Cerebellar nuclear complex (tissue), 1 donor: ENCODE measurements at places on chromosomes 7 and 10.

- DNase-seq, result no peak
Observed at GRCh38 chr10:61219696-61220095, 233.5 kb downstream of the TMEM26 start.

GRCh38 chr10:87578160-87578841 is 73.6 kb downstream of the MINPP1 start:
- DNase-seq, result no peak

GRCh38 chr7:39683216-39683845 is 60.0 kb downstream of the RALA start:
- DNase-seq, result no peak

DNA sequence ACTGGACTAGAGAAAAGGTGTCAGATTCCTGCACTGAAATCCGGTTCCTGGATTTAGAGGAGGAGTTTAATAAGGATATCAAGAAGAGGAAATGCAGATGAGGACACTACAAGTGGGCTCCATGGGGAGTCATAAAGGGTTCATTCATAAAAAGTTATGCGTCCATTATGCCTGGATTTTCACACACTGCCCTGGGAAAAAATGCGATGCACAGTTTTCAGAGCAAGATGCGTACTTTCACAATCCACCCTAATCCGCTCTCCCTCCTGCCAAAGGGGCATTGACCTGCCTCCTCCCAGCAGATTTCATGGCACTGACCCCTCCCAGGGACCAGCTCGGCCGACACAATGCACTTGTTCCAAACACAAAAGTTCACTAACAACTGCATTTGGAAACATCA is 42.2 kb upstream of the OPALIN start:
- DNase-seq, result no peak

GRCh38 chr7:154171422-154171821 is 119.2 kb downstream of the DPP6 start:
- no peak for DNase-seq

DNA sequence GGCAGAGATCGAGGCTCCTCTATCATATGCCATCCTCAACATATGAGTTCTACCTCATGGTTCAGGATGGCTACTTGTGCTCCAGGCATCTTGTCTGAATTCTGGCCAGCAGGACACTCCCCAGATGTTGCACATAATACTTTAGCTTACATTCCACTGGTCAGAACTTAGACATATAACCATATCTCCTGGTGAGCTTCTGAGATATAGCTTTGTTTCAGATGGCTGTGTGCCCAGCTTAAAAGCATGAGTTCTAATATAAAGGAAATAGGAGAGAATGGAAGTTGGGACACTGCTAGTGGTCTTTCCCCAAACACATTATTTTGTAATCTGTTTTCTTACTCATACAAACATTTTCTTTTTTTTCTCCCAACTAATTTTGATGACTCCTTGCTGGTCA is 50.8 kb upstream of the IFRD1 start:
- DNase-seq, result no peak

- no peak for DNase-seq
Observed at GRCh38 chr7:78487464-78487863, 688.9 kb downstream of the PHTF2 start.

GRCh38 chr7:3092468-3092867 is 48.8 kb upstream of the CARD11 start:
- DNase-seq, result no peak

DNA sequence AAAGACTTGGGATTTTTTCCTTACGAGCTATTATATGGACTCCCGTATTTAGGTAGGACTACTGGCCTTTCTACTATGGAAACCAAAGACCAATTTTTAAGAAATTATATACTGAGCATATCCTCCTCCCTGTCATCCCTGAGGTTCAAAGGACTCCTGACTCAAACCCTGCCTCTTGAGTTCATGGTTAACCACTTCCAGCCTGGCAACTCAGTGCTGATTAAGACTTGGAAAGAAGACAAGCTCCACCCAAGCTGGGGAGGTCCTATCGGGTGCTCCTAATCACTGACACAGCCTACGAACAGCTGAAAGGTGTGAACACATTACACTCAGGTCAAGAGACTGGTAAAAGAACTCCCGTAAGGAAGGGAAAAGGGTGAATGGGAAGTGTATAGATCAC is 66.8 kb downstream of the LYZL2 start:
- no peak for DNase-seq

- no peak for DNase-seq
Observed at GRCh38 chr7:134365341-134366054, 48.8 kb upstream of the SLC35B4 start.

GRCh38 chr10:21150166-21150565 is 253.1 kb upstream of the NEBL start:
- no peak for DNase-seq

GRCh38 chr7:20475756-20476155 is 139.7 kb upstream of the ABCB5 start:
- DNase-seq, result no peak

GRCh38 chr10:95260397-95260881 is 30.4 kb downstream of the PDLIM1 start:
- no peak for DNase-seq

- DNase-seq, result no peak
Observed at GRCh38 chr10:123559066-123559822, 106.9 kb upstream of the GPR26 start.

GRCh38 chr10:54710918-54711317 is 90.1 kb downstream of the PCDH15 start:
- DNase-seq, result no peak

DNA sequence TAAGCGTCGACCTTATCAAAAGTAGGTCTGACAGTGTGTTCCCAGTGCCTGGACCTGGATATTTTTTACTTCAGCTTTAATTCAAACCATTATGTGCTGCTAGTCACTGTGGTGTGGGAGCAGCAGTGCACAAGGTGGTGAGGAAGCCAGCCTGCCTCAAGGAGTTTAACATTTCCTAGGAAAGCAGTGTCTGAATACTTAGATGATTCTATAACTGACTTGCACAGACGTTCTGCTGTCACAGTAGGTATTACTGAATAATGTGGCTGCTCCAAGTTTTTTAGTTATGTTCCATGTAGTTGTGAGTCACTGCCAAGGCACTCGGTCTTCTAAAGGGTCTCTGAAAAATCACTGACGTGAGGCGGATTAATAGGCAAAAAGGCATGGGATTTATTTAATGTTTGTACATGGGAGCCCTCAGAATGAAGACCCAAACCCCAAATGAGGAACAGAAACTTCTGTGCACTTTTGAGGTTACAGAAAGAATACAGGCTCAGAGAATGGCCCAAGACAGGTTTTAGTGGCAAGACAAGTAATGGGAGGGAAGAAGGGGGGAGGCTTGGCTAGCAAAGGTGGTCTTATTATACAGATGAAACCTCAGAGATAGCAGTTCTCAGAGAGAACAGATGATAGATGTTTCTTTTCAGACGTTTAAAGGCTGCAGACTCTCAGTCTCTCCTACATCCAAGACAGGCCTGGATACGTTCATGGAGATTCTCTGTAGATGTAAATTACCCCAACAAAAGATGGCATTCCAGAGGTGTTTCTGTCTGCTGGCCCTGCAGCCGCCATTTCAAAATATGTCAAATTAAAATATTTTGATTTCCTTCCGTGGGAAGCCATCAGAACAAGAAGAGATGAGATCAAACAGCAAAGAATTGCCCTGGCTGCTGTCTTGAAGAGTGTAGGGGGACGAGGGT is 209.3 kb downstream of the SDK1 start:
- no peak for DNase-seq

GRCh38 chr7:159209429-159209828 is 64.8 kb upstream of the VIPR2 start:
- no peak for DNase-seq

- DNase-seq, result no peak
Observed at GRCh38 chr7:41163991-41164390, 538.9 kb downstream of the INHBA start.

DNA sequence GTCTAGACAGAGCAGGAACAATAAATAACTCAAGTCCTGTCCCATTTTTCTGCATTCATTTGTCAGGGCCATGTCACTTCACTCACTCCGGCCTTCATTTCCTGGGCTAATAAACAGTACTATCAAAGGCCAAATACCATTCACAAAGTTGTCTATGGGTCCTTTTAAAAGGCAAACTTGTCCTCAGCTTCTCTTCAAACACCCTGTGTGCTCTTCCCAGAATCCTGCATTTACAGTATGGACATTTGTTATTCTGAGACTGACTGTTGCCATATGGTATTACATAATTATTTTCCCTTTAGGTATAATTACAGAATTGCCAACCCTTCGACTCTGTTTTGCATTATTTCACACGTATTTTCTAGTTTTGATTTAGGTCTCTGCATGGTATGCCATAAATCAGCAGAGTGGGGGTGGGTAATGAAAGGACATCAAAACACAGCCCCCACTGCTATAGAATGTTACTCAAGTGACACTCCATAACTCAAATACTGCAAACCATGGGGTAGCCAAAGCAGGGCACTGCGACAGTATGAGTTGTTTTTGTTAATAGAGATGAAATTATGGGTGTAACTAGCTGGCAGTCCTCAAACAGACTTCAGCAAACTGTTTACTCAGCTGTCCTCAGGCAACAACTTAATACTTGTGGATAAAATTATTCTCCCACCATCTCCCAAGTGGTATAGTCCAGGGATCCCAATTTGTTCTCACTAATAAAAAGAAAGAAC is 183.7 kb downstream of the TRIL start:
- no peak for DNase-seq

DNA sequence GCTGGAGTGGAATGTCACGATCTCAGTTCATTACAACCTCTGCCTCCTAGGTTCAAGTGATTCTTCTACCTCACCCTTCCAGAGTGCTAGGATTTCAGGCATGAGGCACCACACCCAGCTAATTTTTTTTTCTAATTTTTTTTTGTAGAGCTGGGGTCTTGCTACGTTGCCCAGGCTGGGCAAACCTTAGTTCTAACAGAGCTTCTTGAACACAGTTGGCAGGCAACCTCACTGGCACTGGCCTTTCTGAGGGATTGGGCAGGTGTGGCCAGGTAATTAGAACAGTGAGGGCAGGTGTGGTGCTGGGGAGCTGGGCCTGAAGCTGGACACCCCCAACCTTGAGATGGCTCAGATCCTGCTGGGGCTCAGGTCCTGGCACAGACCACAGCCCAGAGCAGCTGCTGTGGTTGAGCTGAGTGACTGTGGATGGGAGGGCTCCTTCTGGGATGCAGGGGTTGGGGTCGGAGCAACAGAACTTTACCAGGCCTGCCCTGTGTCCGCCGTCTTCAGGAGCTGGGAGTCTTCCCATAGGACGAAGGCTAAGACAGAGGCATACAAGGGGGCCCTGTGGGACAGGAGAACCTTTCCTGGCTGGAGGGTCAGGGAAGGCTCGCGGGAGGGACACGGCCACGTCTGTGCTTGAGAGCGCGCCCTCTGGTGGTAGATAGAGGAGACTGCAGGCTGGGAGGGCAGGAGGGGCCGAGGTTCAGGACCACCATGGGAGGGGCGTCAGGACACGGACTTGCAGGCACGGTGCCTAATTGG is 48.2 kb downstream of the COL26A1 start:
- no peak for DNase-seq
